ENCODE measurements at places on chromosomes 5 and 9. TPM values are rescaled to one million over a fixed set of nuclear protein-coding genes. Genes with fewer than 3 reads are reported as not detected.

DNA sequence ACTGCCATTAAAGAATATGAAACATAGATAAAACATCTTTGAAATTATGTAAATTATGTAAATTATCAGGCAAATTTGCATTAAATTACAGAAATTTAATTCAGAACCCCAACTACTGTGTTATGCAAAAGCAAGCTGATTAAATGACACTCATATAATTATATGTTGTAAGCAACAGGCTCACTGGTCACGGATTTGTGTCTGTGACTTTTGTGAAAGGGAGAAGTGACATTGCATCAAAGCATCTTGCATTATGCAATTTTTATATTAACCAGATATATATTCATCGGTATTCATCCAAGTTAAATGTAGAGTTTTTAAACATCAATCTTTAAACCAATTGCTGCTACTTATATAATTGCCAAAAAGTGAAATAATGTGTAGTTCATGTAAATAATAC is 13.0 kb upstream of the GLIPR2 start:
- DNase-seq, result no peak

MAMDC2 gene
- polyA plus RNA-seq, result 7.0 TPM

DNA sequence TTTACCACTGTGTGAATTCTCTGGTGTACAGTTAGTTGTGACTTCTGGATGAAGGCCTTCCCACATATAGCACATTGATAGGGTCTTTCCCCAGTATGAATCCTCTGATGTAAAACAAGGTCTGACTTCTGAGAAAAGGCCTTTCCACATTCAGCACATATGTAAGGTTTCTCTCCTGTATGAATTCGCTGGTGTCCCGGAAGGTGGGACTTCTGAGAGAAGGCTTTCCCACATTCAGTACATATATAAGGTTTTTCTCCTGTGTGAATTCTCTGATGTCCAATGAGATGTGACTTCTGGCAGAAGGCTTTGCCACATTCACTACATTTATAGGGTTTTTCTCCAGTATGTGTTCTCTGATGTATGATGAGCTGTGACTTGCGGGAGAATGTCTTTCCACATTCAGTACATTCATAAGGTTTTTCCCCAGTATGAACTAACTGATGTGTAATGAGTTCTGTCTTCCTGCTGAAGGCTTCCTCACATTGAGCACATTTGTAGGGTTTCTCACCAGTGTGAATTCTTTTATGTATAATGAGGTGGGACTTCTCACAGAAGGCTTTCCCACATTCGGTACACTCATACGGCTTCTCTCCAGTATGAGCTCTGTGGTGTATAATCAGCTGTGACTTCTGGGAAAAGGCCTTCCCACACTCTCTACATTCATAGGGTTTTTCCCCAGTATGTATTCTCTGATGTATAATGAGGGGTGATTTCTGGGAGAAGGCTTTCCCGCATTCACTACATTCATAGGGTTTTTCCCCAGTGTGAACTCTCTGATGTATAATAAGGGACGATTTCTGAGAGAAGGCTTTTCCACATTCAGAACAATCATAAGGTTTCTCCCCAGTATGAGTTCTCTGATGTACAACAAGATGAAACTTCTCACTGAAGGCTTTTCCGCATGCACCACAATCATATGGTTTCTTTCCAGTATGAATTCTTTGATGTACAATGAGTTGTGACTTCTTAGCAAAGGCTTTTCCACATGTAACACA is 9.1 kb downstream of the ZNF300 start:
- no peak for DNase-seq

WDR38 gene
- not detected for polyA plus RNA-seq

GRCh38 chr5:8516356-8516755 is 647.4 kb downstream of the MTRR start:
- DNase-seq, result no peak

DNA sequence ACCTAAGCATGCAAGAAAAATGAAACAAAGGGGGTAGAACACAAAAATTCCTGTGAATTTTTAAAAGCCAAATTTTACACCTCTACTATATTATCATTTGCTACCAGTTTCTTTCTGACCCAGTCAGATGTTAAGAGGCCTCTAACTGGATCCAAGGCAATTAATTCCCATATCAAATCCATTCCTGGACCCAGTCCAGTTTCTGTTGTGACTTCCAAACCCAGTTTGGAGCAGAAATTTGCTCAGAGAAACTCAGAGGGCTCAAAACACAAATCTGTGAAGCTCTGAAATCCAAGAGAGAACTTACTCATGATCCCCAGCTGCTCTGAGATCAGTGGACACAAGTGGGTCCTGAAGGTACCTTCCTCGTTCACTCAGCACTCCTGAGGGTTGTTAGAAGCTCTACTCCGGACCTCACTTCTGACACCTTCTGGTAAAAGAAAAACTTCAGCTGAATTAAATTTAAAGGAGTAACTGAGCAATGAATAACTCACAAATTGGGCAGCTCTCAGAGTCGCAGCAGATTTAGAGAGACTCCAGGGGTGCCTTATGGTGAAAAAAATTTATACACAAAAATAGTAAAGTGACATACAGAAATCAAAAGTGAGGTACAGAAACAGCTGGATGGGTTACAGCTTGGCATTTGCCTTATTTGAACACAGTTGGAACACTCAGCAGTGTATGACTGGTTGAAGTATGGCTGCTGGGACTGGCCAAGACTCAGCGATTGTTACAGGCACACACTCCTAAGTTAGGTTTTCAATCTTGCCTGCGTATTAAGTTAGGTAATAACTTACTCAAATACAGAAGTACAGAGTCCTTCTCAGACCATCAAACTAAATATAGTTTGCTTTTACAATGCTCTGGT is 32.4 kb downstream of the INSL4 start:
- no peak for DNase-seq

- DNase-seq, result no peak
These were observed 92.7 kb downstream of the MELK start for GRCh38 chr9:36665387-36665786.

NTNG2 gene
- polyA plus RNA-seq, result 0.06 TPM

DNA sequence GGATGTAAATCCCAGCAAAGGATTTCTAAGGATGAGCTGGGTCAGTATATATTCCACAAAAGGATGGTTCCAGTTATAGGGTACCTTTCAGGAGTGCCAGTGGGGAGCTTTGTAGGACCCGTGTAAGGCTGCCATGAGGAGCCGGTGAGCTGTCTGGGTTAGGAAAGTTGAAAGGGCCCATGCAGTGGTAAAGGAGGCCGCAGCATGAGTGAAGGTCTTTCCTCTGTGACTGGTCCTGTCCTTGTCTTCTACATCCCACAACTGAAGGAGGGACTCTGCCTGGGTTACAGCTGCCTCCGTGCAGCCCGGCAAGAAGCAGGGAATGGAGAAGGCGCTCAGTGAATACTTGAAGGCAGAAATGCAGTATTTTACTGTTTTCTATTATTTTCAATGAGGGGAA is 58.9 kb downstream of the HSPA4 start:
- no peak for DNase-seq

IFNA2 gene
- not detected for polyA plus RNA-seq

LPAR1 gene
- polyA plus RNA-seq, result 9.8 TPM

TIMD4 gene
- not detected for polyA plus RNA-seq

GRCh38 chr9:14750821-14751220 is 28.3 kb upstream of the CER1 start:
- peak; percentile 28 for DNase-seq

DNA sequence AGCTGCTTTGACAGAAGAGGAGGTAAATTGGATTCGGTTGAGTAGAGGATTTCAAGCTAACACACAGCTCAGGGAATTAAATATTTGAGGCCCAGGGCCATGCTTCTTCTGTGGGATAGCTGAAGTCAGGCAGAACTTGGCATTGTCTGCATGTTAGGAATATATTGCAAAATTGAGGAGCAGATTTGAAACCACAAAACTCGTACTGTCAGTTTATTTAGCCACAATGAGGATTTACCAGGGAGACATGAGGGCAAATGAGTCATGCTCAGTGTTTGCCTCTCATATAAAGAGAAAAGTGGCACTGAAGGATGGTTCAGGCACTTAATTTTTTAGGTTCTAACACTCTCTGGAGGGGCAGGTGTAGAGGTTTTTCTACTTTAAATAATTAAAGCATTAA is 83.0 kb upstream of the PRLR start:
- DNase-seq, result peak; percentile 82

WNK2 gene
- polyA plus RNA-seq, result not detected

DNA sequence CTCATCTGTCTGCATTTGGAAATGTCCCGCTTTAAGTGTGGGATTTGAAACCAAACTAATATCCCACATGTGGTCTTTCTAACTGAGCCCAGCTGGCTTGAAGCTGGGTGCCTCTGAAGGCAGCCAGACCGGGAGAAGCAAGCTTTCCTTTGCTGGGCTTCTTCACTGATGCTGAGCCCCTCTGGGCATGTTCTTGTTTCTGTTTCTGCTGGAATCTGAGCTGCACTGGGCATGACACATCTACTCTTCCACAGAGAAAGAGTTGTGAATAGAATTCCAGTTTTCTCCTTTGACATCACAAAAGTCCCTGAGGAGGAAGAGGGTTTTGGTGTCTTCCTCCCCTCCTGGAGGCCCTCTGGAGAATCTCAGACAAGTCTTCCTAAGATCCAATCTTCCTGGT is 179.5 kb downstream of the ATP10B start:
- no peak for DNase-seq

Data from foreskin keratinocyte (primary cell).